Foreskin fibroblast (primary cell): ENCODE measurements at places on chromosomes 3 and 15.
A peak's percentile ranks its signal among the peaks of the same experiment; 100 is the strongest.

- no peak for DNase-seq
Observed at GRCh38 chr15:51533672-51534398, 88.7 kb downstream of the DMXL2 start.

DNA sequence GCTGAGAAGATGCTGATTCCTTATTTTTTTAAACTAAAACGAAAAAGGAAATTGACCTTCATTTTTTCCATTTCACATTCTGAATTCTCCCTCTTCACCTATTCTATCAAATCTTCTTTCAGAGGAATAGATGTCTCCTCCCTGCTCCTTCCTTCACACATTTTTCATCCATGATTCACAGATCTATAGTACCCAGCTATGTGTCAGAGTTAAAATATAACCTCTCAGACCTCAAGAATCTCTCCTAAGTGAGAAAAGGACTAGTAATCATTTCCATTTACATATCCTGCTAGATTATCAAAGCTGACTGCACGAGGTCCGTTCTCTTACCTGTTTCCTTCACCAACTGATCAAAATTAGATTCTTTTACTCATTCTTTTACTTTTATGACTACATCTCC is 1297.6 kb upstream of the ALCAM start:
- DNase-seq, result no peak

DNA sequence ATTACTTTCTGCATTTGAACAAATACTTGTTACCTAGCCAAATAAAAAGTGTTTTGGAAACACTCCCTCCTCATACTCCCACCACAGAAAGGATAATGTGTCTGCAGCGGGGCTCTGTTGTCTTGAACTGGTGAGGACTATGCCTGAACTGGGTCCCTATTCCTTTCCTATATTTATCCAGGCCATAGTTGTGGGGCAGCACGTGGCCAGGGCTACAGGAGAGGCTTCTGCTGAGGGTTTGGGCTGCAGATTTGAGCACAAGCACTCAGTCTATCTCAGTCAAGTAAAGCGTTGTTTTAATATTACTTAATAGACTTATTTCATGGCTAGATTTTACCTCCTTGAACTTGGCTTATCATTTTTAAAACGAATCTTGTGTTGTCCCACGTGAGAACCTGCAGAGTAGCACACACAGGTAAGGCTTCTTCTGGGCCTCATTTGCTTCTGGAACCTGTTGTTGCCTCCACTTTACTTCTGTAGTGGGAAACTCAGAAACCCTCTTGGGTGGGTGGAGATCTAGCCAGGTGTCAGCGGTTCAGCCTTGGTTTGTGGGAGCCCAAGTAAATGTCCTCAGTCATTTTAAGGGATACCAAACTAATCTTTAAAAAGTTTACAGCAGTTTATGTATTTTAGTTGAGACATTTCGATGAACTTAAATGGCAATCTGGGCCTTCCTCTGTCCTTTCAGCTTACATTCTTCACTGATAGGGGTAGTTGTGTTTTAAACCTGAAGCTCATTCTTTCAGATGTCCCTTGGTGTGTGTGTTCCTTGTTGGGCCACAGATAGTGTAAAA is 51.1 kb downstream of the TRIM71 start:
- no peak for DNase-seq

DNA sequence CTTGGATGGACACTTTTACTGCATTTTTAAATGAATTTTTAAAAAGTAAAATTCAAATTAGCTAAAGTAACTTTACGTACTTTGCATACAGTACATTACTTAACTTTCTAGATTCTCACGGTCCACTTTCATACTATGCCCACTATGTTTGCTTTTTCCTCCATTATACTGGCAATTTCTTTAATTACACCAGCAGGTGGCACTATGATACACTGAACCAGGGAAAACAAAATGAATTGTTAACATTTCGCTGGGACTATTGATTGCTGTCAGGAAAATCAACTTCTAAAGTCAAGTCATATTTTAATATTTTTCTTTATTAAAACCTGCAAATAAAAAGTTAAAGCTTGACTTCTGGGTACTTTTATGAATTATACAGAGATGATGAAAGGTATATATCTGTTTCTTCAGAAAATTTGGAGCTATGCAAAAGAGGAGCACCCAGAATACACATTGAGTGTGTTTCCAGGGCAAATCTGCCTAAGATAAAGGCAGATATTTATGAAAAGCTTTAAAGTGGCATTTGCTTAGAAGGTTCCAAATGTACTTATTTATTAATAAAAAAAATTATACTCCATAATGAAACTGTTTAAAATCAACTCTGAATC is 21.8 kb upstream of the POU1F1 start:
- peak; percentile 63 for DNase-seq

DNA sequence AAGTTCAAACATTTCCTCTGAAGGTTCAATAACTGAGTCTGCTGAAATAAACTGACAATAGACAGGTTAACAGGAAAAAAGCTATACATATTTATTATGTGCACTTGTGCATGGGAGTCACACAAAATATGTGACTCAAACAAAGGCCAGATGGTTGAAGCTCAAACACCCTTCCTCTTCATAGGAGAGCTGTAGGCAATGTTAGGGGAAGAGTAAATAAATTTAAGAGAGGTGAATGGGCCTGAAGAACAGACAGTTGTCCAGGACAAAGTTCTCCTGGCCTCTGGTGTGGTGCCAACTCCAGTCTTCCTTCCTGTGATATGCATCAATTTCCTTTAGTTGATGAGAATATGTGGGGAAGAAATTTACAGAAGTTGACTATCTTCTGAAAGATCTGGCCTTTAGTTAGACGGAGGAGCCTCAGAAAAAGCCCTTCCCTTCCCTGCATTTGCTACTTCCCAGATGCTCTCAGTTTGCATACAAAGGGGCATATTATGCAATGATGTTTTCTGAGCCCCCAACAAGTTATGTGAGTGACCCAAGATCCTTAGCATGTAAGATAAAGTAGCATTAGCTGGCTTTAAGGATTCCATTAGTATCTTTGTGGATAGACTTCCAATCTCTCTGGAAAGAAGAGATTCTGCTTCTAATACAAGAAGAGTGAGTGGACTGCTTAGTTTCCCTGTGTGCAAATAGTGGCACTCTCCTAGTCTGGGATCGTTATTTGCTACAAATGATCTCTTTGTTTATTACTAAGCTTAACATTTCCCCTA is 96.4 kb upstream of the IGSF10 start:
- no peak for DNase-seq

DNA sequence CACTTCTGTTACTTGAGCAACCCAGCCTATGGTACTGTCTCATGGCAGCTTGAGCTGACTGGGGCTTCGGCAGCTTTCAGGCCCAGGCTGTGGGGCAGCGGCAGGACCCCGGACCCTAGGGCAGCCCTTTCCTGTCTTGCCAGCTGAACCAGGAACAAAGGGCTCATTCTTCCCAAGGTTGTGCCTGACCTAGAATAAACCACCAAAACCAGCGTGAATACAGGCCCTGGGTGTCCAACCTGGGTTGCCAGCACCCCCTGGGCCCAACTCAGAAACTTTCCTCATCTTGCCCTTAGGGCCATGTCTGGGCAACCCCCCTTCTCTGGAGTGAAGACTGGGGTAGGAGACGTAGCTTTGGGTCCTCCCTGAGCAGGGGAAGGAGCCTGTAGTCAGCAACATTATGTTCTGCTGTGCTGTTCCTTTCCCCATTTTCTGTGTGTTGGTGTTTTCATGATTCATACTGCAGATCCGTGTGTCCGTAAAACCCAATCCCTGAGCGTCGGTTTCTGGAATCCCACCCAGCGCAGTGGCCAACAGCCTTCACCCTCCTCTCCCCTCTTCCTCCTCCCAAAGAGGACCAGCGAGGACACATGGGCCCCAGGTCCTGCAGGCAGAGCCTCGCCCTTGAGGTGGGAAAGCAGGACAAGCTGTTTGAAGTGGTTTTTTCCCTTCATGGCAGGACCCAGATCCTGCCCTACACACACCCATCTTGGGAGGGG is 33.5 kb downstream of the TKT start:
- no peak for DNase-seq

GRCh38 chr3:135271177-135272025 is 476.3 kb downstream of the EPHB1 start:
- DNase-seq, result no peak

DNA sequence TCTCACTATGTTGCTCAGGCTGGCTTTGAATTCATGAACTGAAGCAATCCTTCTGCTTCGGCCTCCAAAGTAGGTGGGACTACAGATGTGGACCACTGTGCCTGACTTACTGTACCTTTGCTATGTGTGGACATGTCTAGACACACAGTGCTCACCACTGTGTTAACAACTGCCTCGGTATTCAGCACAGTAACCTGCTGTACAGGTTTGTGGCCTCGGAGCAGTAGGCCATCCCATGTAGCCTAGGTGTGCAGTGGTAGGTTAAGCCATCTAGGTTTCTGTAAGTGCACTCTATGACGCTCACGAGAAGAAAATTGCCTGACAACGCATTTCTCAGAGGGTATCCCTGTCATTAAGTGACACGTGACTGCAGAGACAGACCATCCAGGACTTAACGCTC is 70.3 kb downstream of the TAMM41 start:
- DNase-seq, result no peak

GRCh38 chr15:36501063-36501678 is 78.3 kb upstream of the CDIN1 start:
- DNase-seq, result peak; percentile 83
